ENCODE measurements at places on chromosomes 2 and 18.

GRCh38 chr18:36311026-36311570 lies 13.6 kb downstream of the FHOD3 start:
- DNase-seq = no peak

GRCh38 chr2:127651381-127651809 lies 5.4 kb downstream of the GPR17 start:
- DNase-seq = no peak

GRCh38 chr2:70655786-70656185 lies 102.2 kb upstream of the TGFA start:
- no peak for DNase-seq

GRCh38 chr2:84793641-84794040 lies 87.2 kb downstream of the TRABD2A start:
- no peak for DNase-seq

- DNase-seq = no peak
Observed at GRCh38 chr18:35680139-35680551, 98.6 kb downstream of the GALNT1 start.
